ENCODE measurements at places on chromosomes 3 and 15.
A peak's percentile ranks its signal among the peaks of the same experiment; 100 is the strongest.

DNA sequence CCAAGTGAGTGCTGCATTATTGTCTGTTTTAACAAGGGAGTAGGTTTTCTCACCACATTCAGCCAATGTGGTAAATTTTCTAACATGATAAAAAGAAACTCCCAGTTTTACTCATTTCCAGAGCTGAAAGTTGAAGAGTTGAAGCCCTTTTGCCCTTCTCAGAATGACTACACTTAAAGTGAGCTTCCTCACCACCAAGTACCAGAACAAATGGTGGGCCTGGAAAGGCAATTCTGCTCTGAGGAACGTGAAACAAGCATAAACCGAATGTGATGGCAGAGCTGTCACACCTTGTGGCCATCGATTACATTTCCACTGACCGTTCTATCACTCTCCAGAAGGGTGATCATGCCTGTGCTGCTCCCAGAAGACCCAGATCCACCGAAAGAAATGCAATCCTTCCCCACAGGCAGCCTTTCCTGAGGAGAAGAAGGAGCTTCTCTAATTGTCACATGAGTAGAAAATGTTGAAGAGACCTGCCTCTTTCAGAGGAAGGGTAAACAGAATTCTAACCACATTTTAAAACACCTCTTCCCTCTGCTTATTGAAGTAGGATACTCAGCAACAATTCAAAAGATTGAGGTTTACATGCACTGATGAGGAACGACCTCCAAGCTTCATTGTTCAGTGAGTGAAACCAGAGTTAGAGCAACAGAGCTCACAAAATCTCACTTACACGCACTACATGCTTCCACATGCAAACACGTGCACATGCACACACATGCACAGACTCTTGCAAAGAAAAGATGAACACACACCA lies 21.4 kb upstream of the CCR9 start:
- DNase-seq = no peak

DNA sequence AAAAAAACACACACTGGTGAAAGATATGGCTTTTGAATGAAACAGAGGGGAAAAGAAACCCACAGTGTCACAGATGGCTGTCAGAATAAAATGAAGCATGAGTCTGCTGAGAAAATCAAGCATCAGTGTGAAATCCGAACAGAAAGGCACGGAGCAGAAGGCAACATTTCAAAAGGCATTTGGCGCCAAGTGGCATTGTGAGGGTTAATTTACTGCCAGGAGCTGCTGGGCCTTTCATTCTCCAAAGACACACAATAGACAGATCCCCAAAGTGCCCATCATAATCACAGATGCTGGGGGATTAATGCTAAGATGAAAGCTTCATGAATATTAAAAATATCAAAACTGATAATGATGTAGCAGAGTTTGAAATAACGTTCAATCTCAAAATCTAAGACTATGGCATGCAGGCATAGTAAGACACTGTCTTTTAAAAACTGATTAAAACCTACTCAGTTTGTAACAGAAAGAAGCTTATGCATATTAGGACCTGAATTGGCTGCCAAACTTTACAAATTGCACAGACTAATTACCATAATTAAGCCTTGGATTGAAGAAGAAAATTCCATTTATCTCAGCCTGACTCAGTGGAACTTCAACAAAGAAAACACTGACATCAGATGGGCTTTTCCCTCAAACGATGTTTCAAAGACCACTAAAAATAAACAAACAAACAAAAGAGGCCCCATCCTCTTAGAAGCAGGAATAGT lies 589.2 kb downstream of the ROBO1 start:
- no peak for DNase-seq

- DNase-seq = no peak
These were observed 12.3 kb downstream of the MEGF11 start for GRCh38 chr15:66241087-66241907.

- DNase-seq = no peak
These were observed 4.5 kb upstream of the TOPAZ1 start for GRCh38 chr3:44237161-44237560.

GRCh38 chr15:51322621-51323296 lies 15.6 kb downstream of the CYP19A1 start:
- no peak for DNase-seq

GRCh38 chr3:46706771-46707582 lies 5.8 kb downstream of the TMIE start:
- DNase-seq = no peak

GRCh38 chr3:124657138-124657537 lies 73.1 kb upstream of the UMPS start:
- no peak for DNase-seq

DNA sequence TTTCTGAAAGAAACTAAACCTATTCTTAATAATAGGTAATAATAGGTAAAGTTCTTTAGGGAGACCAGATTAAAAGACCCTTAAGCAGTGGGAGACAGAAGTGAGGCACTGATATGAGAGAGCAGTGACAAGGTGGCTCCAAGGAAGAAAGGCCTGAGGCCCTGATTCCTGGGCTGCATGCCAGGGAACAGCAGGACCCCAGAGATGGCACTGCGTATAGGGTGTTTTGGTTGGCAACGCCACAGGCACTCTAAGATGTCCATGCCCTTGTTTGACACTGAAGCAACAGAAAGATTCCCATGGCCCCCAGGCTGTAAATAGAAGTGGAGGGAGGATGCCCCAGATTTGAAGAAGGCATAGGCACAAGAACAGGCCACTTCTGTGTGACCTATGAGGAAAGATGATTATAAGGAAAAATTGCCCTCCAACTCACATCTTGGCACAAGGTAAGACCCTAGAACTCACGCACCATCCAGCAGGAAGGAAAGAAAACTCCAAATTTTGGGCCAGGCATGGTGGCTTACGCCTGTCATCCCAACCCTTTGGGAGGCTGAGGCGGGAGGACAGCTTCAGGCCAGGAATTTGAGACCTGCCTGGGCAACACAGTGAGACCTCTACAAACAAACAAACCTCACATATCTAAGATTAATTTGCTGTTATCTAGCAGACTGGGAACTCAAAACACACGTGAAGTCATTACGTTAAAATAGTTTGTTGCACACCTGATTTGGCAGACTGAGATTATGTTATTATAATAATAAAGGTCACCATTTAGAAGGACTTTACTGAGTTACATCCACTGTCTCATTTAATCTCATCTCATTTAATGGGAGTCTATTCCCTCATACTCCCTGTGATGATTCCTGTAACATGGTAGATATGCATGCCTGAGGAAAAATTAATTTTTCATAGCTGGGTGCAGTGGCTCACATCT lies 10.5 kb upstream of the BLM start:
- peak; percentile 41 for DNase-seq

- DNase-seq = peak; percentile 8
These were observed 19.8 kb downstream of the CYP19A1 start for GRCh38 chr15:51318382-51319150.

- DNase-seq = peak; percentile 23
These were observed 229.7 kb upstream of the TBL1XR1 start for GRCh38 chr3:177426878-177427495.

- DNase-seq = peak; percentile 49
These were observed 363.4 kb downstream of the GAP43 start for GRCh38 chr3:115986555-115987207.

DNA sequence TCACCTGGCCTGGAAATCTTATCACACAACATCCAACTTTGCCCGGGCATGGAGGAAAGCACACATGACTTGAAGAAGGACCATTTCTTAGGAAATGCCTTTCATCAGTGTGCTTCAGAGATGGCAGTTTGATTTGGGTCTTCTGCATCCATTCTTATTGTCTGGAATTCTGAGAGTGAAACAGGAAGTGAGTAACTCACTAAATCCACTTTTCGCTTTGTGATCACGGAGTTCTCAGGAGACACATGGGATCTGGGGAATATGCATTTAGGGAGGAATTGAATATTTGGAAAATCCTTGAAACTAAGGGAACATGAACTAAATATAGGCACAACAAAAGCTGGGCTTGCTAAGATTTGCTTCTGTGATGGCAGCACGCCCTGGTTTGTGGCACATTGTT lies 212.5 kb upstream of the FEZF2 start:
- no peak for DNase-seq

Data from M059J (cell line).